ENCODE measurements at places on chromosomes 5 and 9. TPM values are rescaled to one million over a fixed set of nuclear protein-coding genes. Genes with fewer than 3 reads are reported as not detected.
A peak's percentile ranks its signal among the peaks of the same experiment; 100 is the strongest.

DNA sequence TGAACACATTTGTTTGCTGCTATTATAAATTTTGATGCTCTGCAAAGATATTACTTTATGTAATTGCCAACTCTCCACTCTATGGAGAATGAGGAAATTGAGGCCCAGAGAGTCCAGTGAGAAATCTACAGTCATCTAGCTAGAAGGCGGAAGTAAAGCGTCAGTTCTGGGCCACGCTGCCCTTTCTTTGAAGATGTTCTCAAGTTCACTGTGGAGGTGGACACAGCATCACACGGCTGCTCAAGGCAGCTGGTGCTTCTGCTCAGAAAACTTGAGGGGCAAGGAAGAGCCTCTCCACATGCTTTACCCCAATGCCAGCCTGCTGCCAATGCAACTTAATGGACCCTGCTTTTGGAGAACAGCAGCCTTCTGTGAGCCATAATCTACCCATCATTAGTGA is 96.3 kb downstream of the TTLL11 start:
- H3K4me3 ChIP-seq, result no peak overlapping the region
- no peak for DNase-seq
- H3K27me3 ChIP-seq, result no peaks in the 10 kb centered on the region
- H3K4me1 ChIP-seq, result peaks cover 32% of the 10 kb centered on the region

DNA sequence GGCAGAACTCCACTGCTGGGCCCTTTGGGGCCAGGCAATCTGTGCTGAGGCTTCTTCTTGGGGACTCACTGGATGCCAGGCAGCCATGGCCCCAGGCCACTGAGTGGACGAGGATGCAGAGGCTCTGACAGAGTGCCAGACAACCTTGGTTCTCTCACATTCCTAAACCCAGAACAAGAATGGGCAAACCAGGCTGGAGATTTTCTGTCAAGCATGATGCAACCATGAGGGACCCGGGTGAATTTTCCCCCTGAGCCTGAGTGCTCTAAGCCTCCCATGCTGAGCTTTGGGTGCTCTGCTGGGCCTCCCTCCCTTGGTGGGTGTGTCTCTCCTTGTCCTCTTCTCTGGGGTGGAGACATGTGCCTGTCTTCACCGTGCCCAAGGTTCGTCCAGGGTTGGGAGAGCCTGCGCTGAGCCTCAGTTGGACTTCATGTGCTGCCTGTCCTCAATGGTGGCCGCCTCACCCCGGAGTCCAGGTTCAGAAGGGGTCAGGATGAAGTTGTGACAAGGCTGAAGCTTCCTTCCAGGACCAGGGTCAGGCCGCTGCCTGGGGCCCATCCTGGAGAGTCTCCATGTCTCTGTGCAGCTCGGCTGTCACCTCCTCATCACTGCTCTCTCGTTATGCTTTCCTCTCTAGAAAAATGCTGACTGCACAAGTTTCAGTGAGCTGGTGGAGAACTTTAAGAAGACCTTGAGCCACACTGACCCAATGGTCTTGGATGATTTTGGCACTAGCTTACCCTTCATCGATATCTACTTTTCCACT is 24.1 kb downstream of the PITX1 start:
- no peak overlapping the region for H3K27ac ChIP-seq
- DNase-seq, result peak; percentile 28
- H3K27me3 ChIP-seq, result no peaks in the 10 kb centered on the region
- peaks cover 11% of the 10 kb centered on the region for H3K4me1 ChIP-seq

DNA sequence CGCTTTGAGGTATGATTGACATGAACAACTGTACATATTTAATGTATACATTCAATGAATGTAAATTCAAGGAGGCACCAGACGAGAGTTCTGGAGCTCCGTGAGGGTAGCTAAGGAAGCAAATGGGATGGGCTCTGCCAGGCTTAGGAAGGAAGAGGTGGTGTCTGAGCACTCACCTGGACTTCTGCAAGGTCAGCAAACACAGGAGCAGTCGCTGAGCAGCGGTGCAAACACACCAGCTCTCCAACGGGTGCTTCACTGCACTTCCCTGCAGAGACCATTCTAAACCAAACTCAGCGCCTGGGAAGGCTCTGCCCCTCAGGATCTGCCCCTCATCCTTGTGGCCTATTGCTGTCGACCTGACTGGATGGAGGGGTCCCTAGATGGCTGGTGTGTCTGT is 101.5 kb downstream of the COL23A1 start:
- DNase-seq, result no peak
- H3K27ac ChIP-seq, result no peak overlapping the region
- H3K4me1 ChIP-seq, result no peaks in the 10 kb centered on the region
- H3K36me3 ChIP-seq, result no peaks in the 10 kb centered on the region
- no peak overlapping the region for H3K4me3 ChIP-seq

GRCh38 chr5:174307031-174307408 is 261.5 kb downstream of the NSG2 start:
- H3K27ac ChIP-seq, result no peak overlapping the region
- H3K27me3 ChIP-seq, result no peaks in the 10 kb centered on the region
- H3K36me3 ChIP-seq, result no peaks in the 10 kb centered on the region
- H3K4me3 ChIP-seq, result no peak overlapping the region

GRCh38 chr9:13485068-13485596 is 205.6 kb upstream of the MPDZ start:
- no peak overlapping the region for H3K27ac ChIP-seq
- no peaks in the 10 kb centered on the region for H3K36me3 ChIP-seq
- no peak overlapping the region for H3K4me3 ChIP-seq
- peaks cover 4% of the 10 kb centered on the region for H3K27me3 ChIP-seq

GRCh38 chr5:18686253-18686652 is 1052.0 kb downstream of the TAF11L14 start:
- no peaks in the 10 kb centered on the region for H3K36me3 ChIP-seq
- H3K27ac ChIP-seq, result no peak overlapping the region
- H3K27me3 ChIP-seq, result no peaks in the 10 kb centered on the region

GRCh38 chr5:25301836-25302235 is 657.1 kb upstream of the CDH10 start:
- H3K36me3 ChIP-seq, result no peaks in the 10 kb centered on the region
- H3K27me3 ChIP-seq, result no peaks in the 10 kb centered on the region
- no peaks in the 10 kb centered on the region for H3K4me1 ChIP-seq
- no peak overlapping the region for H3K4me3 ChIP-seq

GRCh38 chr9:33924978-33925797 is 108.2 kb downstream of the UBE2R2 start:
- DNase-seq, result peak; percentile 54
- peaks cover 26% of the 10 kb centered on the region for H3K36me3 ChIP-seq
- peaks cover 3% of the 10 kb centered on the region for H3K4me1 ChIP-seq
- no peaks in the 10 kb centered on the region for H3K27me3 ChIP-seq
- no peak overlapping the region for H3K4me3 ChIP-seq

GRCh38 chr5:175365866-175366265 is 78.1 kb downstream of the DRD1 start:
- no peaks in the 10 kb centered on the region for H3K4me1 ChIP-seq
- no peak overlapping the region for H3K27ac ChIP-seq
- no peaks in the 10 kb centered on the region for H3K36me3 ChIP-seq
- H3K4me3 ChIP-seq, result no peak overlapping the region
- H3K27me3 ChIP-seq, result no peaks in the 10 kb centered on the region

- no peaks in the 10 kb centered on the region for H3K27me3 ChIP-seq
- no peak overlapping the region for H3K4me3 ChIP-seq
- DNase-seq, result no peak
- no peak overlapping the region for H3K27ac ChIP-seq
- no peaks in the 10 kb centered on the region for H3K4me1 ChIP-seq
These were observed 260.4 kb upstream of the ADRA1B start for GRCh38 chr5:159655757-159656409.

DNA sequence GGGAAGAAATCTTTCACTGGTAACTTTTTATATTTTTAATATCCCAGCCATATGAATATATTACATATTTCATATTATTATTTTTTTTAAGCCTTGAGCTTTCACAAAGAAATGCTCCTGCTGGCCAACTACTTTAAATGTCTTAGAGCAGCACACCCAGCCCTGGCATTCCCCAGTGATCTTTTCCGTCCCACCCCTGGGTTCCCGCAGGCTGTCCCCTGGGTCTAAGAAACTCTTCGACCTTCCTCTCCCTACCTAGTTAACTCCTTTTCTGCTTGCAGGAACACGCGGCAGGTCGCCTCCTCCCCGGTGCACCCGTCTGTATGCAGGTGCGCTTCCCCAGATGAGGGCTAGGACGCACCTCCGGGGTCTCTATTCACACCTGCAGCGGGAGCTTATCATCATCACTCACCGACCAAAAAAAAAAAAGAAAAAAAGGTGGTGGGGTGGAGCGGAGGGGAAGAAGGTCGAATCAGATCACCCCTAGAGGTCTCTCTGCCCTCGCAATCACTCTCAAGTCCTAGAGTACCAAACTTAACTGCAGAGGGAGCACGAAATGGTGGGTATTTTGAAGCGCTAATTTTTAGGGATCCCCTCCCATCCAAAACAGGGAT is 696 bp downstream of the ZFP62 start:
- peaks cover 7% of the 10 kb centered on the region for H3K4me1 ChIP-seq
- H3K27ac ChIP-seq, result peak overlapping the region; percentile 90
- peak; percentile 43 for DNase-seq
- H3K27me3 ChIP-seq, result no peaks in the 10 kb centered on the region
- H3K36me3 ChIP-seq, result peaks cover 9% of the 10 kb centered on the region

DNA sequence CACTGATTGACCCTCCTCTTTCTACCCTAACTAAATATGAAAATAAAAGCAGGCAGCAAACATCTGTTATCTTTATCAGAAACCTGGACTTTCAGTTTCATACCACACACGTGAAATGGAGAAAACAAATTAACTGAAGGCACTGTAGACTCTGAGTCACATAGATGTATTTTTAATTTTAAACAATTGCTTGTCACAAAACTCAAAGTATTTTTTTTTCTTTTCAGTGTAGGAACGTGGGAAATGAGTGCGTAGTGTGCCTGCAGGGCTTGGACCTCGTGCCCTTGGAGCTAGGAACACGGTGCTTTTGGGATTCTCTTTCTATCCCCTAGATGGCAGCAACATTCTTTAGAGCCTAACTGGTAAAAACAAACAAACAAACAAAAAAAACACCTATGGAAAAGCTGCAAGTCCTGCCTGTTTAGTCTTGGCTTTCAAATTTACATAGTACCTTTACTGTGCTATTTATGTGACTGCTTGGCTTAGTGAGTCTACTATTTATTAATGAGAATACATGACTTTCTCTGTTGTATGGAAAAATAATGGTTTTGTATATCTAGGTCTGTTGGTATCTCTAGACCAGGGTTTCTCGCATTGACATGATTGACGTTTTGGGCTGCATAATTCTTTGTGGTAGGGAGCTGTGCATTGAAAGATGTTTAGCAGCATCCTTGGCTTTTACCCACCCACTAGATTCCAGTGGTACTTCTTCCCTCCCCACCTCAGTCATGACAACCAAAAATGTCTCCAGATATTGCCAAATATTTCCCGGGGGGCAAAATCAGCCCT is 16.8 kb upstream of the ACTBL2 start:
- no peak overlapping the region for H3K27ac ChIP-seq
- DNase-seq, result no peak
- peaks cover 4% of the 10 kb centered on the region for H3K4me1 ChIP-seq

DNA sequence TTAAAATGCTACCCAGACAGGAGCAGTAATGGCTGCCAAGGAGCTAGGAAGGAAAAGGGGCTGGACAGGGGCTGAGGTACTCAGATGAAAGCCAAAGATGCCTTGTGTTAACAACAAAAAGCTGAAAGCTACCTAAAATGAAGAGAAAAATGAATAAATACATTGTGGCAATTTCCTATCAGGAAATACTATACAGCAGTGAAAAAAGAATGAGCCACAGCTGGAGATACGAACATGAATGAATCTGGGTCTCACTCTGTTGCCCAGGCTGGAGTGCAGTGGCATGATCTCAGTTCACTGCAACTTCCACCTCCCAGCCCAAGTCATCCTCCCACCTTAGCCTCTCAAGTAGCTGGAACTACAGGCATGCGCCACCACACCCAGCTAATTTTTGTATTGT is 6.3 kb downstream of the TNIP1 start:
- no peaks in the 10 kb centered on the region for H3K27me3 ChIP-seq
- H3K27ac ChIP-seq, result peak overlapping the region; percentile 4
- no peak overlapping the region for H3K4me3 ChIP-seq

- H3K4me3 ChIP-seq, result no peak overlapping the region
- H3K4me1 ChIP-seq, result no peaks in the 10 kb centered on the region
- H3K27me3 ChIP-seq, result peaks cover 3% of the 10 kb centered on the region
- no peaks in the 10 kb centered on the region for H3K36me3 ChIP-seq
These were observed 7.6 kb upstream of the OTULIN start for GRCh38 chr5:14656898-14657297.

DNA sequence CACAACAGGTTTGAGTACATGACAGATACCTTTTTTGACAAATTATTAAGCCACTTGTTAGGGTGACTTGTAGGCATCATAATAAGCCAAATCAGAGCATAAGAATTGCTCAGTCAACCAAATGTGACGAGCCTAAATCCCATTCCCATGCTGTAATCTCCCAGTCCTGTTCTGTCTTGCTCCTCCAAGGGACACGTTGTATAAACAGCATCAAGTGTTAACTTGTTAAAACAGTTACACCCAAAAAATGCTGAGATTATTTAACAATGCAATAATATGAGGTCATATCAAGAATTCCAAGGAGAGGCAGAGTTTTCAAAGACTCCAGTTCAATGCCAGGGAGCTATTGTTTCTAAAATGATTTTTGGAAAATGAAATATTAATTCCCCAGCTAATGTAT is 76.2 kb downstream of the SH3TC2 start:
- no peaks in the 10 kb centered on the region for H3K4me1 ChIP-seq
- no peaks in the 10 kb centered on the region for H3K36me3 ChIP-seq
- no peak for DNase-seq
- H3K4me3 ChIP-seq, result no peak overlapping the region
- H3K27ac ChIP-seq, result no peak overlapping the region
- no peaks in the 10 kb centered on the region for H3K27me3 ChIP-seq

The WDR38 gene
- polyA plus RNA-seq, result not detected

The FBP2 gene
- not detected for polyA plus RNA-seq

The PPP3R2 gene
- not detected for polyA plus RNA-seq

The IL3 gene
- polyA plus RNA-seq, result not detected

The GRXCR2 gene
- polyA plus RNA-seq, result not detected

The OR1Q1 gene
- not detected for polyA plus RNA-seq

The FBN2 gene
- 0.10 TPM for polyA plus RNA-seq

The GFRA3 gene
- polyA plus RNA-seq, result 0.22 TPM

Measured in liver (tissue), 10 donors.